ENCODE measurements at places on chromosomes 1 and 21.

- DNase-seq: peak; percentile 56
Observed at GRCh38 chr1:6358757-6359201, 34.8 kb downstream of the ACOT7 start.

DNA sequence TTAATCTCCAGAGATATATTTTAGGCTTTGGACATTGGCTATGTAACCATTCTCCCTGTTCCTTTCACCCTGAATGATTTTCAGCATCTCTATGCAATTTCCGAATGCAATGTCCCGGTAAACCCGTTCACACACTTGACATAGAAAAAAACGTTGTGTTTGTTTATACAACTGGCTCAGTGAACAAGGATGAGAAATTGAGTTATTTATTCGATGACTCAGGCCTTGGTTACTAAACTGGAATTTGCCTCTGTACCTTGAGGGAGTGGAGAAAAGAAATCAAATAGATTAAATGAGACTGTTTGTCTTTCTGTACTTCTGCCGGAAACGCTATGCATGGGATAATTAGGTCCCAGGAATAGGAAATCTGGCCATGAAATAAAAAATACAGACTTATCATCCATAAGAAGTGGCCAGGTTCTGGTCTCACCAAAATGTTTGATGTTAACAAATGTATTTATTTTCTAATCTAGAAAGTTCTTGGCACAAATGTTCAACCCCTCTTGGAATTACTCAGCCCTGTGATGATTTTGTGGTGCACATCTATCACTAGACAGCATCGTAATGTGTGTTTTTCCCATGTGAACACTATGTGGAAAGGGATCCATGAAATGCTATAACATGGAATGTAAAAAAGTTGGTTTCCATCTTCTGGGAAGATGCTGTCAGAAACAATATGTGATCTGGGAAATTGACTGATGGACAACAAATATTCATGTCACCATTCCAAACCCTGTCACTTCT is 253.9 kb downstream of the DUSP10 start:
- peak; percentile 70 for DNase-seq

GRCh38 chr1:27992276-27992675 is 32.5 kb downstream of the XKR8 start:
- DNase-seq: no peak

GRCh38 chr1:246447501-246447900 is 59.6 kb downstream of the SMYD3 start:
- peak; percentile 42 for DNase-seq

DNA sequence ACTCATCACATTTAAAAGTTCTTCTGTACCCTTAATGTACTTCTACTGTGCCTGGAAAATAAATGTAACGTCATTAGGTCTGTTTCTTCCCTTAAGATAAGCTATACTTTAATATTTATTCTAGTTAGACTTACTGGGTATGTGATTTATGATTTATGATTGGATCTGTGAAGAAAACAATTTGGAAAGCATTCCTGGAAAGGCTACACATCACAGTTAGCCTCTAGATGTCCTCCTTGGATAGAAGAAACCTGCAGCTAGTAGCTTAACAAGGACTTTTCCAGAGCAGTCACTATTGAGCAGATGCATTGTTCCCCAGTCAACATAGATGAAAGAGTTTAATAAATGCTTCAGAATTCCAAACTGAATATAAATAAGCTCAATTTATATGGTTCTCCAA is 22.2 kb upstream of the ABL2 start:
- DNase-seq: peak; percentile 30

Measured in fibroblast of skin of right quadriceps (primary cell).